ENCODE measurements at places on chromosomes 13 and 19. TPM values are rescaled to one million over a fixed set of nuclear protein-coding genes. Genes with fewer than 3 reads are reported as not detected.

GRCh38 chr13:46738055-46738454 lies 58.9 kb downstream of the ESD start:
- no peak for DNase-seq

DNA sequence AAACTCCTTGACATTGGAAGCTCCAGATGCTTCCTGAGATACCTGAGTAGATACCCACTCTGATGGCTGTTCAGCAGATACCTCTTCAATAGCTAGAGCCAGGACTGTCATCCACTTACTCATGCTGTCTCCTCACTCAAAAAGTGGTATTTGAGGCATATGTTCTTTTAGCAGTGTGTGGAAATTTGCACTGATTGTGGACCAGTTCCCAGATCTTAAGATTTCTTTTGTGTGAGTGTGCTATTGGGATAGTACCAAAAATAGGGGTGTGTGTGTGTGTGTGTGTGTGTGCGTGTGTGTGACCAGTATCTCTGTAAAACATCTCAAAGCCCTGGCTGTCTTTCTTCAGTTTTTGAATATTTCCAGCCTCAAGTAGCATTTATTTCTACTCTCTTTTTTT lies 108.3 kb downstream of the SLITRK5 start:
- DNase-seq, result no peak

- peak; percentile 61 for DNase-seq
Observed at GRCh38 chr19:56978023-56978565, 137.6 kb upstream of the PEG3 start.

DNA sequence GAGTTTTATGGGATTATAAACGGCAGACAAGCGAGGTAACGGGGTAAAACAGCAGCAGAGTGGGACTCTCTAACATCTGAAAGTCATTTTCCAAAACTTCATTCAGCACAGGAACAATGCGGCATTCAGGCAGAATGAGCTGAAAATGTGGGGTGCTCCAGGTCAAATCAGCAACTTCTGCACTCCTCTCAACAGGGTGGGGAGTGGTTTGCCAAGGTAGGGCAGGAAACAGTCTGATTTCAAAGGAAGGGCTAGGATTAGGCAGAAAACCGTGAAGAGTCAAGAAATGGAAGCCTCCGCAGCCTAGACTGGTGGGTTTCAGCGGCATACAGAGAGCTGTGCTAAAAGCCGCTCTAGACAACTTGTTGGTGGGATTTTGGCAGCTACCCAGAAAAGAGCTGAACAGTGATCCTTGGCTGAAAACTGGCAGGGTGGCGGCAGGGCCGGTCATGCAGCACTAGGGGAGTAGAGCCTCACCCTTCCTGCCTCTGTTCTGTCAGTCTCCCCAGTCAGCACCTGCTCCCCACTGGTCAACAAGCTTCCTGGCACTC lies 154.2 kb upstream of the KLF12 start:
- DNase-seq, result no peak

GRCh38 chr13:110055089-110055488 lies 251.9 kb downstream of the COL4A1 start:
- no peak for DNase-seq

DNA sequence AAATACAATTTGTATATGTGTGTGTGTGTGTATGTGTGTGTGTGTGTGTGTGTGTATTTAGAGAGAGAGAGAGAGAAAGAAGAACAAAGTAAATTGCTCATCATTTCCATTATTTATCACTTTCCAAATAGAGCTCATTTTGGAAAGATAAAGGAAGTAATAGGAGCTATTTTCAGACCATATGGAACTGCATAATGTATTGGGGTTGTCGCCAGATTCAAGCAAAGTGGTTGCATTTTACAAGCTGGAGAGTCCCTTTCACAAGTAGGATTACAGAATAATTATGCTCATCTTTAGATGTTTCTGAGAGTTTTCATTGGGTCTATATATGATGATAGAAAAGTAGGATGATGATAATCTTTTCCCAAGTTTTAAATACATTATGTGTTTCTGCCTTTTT lies 842.7 kb upstream of the SLC10A2 start:
- DNase-seq, result no peak

DNA sequence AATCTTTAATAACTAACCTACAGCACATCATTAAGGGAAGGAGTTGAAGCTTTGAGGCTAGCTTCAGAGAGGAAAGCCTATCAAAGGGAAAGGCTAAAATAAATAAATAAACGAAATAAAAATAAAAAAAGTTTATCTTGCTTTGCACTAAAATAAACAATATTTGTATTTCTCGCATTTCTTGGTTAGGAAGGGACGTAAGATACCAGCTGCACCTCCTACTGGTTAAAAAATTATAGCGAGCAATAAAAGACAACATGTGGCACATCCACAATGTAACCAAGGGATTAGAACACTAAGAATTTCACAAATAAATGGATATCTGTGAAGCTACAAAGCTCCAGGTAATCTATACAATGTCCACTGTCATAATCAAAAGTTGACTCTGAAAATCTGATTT lies 194.5 kb downstream of the DACH1 start:
- DNase-seq, result no peak

- no peak for DNase-seq
Observed at GRCh38 chr13:97749174-97749573, 204.3 kb upstream of the IPO5 start.

DNA sequence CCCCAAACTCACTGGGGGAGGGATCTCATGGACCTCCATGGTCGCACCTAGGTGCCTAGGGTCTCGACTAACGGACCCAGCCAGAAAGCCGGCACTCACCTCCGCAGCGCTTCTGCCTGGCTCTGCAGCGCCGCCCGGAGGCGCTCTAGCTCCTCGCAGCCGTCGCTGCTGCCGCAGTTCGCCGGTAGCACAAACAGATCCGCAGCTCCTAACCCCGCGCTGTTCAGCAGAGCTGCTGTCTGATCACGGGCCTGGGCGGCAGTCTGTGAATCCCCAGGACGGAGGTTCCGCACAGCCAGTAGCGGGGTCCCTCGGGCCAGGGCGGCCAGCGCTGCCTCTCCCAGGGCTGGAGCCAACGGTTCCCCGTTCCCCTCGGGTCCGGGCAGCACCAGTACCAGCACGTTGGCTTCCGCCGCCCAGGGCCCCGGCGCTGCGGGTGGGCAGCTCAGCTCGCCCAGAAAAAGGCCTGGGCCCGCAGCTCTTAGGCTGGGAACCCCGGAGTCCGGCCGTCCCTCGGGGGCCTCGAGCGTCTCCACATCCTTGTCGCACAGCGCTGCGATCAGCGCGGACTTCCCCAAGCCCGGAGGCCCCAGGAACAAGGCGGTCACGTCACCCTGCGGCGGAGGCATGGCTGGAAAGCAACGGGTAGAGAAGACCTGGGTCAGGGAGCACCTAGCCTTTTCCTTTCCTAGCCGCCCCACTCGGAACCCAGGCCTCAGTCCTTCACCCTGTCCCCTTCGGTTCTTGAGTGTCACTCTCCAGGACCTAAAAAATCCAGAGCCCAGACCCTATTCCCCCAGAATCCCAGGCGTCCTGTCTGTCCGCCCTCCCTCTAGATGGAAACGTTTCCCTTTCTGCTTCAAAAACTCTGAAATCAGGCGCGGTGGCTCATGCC lies 977 bp downstream of the IRGQ start:
- peak; percentile 65 for DNase-seq

DNA sequence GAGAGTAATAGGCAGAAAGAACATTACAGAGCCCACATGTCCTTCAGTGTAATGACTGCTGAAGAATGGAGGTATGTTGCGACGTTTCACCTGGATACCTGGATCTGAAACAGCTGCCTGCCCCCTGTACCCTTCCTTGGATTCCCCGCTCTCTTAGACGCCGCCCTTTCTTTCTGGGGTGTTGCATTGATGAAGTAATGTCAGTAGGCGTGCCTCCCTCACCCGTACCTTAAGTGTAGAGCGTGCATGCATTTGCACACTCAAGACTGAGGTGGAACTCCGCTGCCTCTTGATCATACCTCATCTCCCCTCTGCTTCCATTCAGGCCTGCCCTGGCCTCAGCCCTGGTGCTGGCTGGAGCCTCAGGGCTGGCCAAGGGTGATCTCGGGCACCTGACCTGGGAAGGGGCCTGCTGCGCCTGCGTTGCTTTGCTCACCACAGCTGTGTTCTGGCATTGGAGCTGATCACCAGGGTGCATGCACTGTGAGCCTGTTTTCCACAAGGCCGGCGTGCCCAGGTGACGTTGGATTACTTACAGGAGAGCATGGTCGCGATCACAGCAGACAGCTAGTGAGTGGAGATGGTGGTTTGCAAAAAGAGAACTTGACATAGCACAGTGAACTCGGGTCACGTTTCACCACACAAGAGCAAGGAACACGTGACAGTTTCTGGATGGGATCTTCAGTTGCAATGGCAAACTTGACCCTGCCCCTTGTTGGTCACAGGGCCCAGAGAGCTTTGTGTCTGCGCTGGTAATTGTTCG lies 99.0 kb downstream of the ARHGEF7 start:
- DNase-seq, result no peak

- no peak for DNase-seq
Observed at GRCh38 chr13:36706755-36707154, 32.9 kb downstream of the SERTM1 start.

DNA sequence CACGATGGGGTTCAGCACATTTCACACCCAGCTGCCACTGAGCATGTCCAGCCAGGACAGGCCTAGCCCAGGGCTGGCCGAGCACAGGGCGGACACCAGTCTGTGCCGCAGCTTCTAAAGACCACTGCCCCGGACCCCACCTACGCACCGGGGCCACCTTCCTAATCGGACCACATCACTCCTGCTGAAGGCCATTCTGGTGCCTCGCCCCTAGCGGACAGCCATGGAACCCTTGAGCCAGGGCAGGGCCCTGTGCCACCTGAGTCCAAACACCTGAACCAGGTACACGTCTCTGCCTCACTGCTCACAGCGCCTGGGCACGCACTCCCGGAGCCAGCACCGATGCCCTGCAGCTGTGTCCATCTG lies 8.4 kb upstream of the C13orf46 start:
- no peak for DNase-seq

DNA sequence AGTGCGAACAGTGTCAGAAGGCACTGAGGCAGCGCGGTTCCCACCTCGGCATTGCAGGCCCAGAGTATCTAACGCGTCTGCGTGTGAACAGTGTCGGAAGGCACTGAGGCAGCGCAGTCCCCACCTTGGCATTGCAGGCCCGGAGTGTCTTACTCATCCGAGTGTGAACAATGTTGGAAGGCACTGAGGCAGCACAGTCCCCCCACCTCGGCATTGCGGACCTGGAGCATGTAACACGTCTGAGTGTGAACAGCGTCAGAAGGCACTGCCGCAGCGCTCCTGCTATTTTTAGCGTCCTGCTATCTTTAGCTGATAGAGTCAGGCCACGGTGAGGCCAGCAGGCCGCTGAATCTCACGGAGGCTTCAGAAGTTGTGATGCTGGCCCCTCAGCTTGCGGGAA lies 39.6 kb downstream of the ATP11A start:
- DNase-seq, result no peak

DNA sequence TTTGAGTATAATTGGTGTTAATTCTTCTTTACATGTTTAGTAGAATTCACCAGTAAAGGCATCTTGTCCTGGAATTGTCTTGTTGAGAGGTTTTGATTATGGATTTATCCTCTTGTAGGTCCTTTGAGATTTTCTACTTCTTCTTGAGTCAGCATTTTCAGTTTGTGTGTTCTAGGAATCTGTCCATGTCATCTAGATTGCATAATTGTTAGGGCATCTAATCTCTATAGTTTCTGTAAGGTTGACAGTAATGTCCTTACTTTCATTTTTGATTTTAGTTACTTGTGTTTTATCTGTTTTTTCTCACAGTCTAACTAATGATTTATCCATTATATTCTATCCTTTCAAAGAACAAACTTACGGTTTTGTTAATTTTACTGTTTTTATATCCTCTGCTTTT lies 492.0 kb downstream of the FGF9 start:
- DNase-seq, result no peak

DNA sequence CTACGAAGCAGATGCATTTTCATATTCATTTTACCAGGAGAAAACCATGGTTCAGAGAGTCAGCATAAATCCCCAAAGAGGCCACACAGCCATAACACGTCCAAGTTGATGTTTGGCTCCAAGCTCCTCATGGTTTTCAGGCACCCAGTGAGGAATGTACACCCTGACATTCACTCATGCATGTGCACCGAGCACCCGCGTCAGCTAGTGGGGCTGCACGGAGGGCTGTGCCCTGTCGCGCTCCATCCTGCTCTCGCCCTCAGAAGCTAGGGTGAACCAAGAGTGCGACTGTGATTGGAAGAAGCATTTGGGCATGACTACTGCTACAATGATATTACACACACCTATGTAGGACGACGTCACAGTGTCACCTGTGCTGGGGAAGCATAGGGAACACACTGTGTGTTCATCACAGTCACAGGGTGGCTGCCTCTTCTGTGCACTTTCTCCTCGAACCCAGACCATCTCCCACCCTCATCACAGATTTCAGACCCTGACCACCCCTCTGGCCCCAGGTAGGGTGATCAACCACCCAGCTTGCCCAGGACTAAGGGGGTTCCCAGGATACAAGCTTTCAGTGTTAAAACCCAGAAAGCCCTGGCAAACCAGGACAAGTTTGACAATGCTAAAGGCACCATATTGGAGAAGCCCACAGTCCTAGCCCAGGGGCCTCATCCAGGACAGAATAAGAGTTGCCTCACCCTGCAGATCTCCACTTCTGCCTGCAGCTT lies 148.6 kb upstream of the ZNF507 start:
- DNase-seq, result peak; percentile 22

GRCh38 chr19:35975608-35976214 lies 19.3 kb upstream of the SDHAF1 start:
- no peak for DNase-seq

- no peak for DNase-seq
Observed at GRCh38 chr19:43872547-43873336, 45.6 kb downstream of the ZNF283 start.

- DNase-seq, result no peak
Observed at GRCh38 chr13:46926916-46927590, 30.2 kb upstream of the HTR2A start.

- DNase-seq, result peak; percentile 63
Observed at GRCh38 chr19:44912854-44913253, 1.6 kb upstream of the APOC1 start.

- DNase-seq, result no peak
Observed at GRCh38 chr13:110457361-110457760, 104.2 kb downstream of the RAB20 start.

LILRB2 gene
- total RNA-seq, result 5.7 TPM

TINCR gene
- total RNA-seq, result not detected

IRGC gene
- total RNA-seq, result not detected

DAND5 gene
- 0.23 TPM for total RNA-seq

IGFL1 gene
- not detected for total RNA-seq

RGL3 gene
- total RNA-seq, result 19.8 TPM

KLF12 gene
- 8.7 TPM for total RNA-seq

All from liver (tissue), 10 donors.